ENCODE measurements at places on chromosomes 6 and 20.

- no peak for DNase-seq
These were observed 70.2 kb upstream of the TFB1M start for GRCh38 chr6:155384321-155384952.

DNA sequence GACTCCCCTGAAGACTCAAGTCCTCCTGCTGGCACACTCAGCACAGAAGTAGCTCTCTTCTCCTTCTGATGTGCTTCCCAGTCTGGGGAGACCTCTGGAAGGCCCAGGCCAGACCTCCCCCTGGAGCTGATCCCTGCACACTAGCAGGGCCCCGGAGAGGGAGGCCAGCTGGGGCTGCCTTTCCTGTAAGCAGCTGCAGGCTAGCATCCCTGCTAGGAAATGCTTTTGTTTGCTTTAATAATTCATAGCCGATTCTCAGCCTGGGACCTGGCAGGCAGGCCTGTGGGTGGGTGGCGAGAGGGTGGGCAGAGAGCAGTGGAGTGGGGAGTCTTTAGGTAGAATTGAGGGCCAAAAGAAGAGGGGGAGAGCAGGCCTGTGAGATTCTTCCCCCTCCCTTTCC lies 5.2 kb downstream of the EBF4 start:
- no peak for DNase-seq

DNA sequence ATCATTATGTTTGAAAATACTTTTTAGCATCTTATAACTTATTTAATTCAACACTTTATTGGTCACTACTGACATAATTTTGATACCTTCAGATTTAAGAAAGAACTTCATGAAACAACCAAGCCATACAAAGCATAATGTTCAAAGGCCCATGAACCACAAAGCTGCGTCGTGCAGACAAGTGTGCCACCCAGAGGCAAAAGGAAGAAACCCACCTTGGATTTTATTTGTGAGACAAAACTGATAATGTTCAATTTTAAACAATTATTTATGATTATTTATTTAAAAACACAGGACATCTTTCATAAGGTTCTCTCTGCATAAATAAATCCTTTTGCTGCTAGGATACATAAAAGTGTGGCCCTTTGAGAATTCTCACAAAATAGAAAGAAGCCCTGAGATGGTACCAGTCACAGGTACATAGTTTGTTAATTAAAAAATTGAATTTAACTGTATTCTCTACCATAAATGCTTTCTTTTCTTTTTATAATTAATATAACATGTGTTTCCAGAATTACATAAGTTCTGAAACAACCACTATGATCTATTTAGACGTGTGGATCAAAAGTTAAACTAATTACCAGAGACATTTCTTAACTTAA lies 143.7 kb downstream of the RALGAPA2 start:
- DNase-seq: peak; percentile 39

DNA sequence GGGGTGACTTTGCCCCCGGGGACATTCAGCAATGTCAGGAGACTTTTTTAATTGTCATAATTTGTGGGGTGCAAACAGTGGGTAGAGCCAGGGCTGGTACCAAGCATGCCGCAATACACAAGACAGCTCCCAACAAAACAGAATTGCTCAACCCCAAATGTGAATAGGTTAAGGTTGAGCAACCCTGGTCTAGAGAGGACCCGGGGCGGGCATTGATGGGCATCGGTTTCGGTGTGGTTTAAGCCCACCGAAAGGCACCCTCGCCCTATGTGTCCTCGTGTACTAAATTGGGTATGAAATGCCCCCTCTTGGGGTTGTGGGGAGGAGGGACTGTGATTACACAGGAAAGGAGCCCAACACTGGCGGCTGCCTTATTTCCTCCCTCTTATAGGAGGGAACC lies 36.0 kb downstream of the KIAA1755 start:
- no peak for DNase-seq

GRCh38 chr6:161584621-161585340 lies 310.9 kb upstream of the AGPAT4 start:
- no peak for DNase-seq

DNA sequence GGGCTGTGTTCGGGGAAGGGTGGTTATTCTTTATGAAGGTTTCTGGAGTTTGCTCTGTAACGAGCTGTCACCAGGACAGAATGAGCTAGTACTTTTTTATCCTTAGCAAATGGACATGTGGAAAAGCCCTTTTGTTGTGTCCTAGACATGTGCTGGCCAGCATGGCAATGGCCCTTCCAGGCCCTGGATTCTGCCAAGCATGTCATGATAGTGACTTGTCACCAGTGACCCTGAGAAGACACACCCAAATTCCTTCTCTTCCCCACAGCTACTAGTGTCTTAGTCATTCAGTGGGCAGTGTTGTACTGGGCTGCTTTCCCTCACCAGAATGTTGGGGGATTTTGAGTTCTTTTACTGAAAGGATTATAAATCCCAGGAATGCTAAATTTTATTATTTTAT lies 74.0 kb upstream of the XRN2 start:
- DNase-seq: peak; percentile 22

DNA sequence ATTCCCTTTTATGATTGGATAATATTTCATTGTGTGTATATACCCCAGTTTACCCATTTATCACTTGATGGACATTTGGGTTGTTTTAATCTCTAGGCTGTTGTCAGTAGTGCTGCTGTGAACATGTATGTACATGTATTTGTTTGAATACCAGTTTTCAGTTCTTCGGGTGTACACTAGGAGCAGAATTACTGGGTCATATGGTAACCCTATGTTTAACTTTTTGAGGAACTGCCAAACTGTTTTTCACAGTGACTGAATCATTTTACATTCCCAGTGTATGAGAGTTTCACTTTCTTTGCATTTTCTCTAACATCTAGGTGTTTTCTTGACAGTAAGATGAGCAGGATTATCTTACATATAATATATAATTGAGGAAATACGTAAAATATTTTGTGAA lies 44.7 kb upstream of the ADIG start:
- DNase-seq: peak; percentile 2

GRCh38 chr6:48084201-48084600 lies 26.8 kb downstream of the PTCHD4 start:
- DNase-seq: no peak

GRCh38 chr6:91240878-91241603 lies 654.2 kb upstream of the MAP3K7 start:
- no peak for DNase-seq

DNA sequence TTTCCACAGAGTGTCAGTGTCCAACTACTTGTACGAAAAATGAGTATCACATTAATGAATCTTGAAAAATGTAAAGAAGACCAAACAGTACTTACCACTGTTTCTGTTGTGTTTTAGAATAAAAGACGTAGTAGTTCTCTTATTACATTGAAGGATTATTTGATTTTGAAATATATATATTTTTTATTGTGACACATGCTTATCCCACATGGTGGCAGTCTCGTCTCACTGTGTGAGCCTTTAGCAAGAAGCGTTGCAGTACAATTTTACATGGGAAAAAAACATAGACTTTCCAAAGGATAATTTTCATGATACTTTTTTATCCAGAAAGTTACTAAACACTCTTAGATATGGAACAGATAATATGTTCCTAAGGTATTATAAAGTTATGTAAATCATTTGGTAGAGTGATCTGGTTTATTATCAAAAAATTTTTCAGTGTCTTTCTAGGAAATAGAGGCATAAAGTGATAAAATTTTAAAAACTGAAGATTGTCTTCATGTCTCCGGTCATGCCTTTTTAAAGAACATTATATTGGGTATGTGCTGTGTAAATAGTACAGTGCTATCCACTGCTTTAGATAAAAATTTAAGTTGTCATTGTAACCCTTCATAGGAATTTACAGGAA lies 117.5 kb upstream of the SAMD5 start:
- peak; percentile 25 for DNase-seq

DNA sequence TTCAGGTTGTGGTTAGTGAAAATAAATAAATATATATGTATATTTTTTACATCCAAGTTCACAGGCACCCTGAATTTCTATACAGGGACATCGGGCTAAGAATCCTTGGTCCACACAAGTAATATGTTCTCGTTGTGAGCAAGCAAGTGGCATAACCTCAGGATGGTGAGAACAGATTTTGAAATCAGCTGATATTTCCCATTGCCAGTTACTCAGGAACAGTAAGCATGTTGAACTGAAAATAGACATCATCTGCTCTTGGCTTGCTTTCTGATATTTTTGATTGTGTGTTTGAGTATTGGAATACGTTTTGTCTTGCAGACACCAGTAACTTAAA lies 87.7 kb downstream of the TRMT6 start:
- DNase-seq: no peak

GRCh38 chr20:4141291-4142240 lies 126.2 kb upstream of the RNF24 start:
- no peak for DNase-seq

DNA sequence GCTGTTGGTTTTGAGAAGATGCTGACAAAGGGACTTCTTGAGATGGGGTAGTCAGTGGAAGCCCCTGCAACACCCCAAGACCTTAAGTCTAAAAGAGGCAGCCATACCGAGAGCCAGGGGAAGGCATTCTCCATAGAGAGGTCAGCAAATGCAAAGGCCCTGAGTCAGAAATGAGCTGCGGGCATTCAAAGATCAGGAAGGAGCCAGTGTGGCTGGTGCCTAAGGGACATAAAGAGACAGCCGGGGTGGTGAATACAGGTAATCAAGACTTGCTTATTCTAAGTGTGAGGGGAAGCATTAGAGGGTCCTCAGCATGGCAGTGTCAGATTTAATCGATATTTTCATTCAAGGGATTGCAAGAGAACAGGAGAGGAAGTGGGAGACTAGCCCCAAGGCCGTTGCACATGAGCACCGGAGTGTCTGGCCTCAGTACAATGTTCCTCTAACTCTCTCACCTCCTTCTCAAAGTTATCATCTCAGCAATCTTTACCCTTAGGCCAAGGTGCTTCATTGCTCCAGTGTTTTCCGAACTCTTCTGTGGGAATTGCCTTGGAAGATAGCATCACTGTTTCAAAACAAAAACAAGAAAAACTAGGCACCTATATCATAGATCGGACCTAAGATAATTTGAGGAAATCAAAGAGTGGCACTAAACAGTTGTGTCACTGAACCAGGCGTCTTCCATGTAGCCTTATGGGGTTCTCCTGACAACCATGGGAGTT lies 173.2 kb downstream of the DOK5 start:
- DNase-seq: no peak

- DNase-seq: no peak
These were observed 2.5 kb upstream of the STX7 start for GRCh38 chr6:132515386-132515785.

DNA sequence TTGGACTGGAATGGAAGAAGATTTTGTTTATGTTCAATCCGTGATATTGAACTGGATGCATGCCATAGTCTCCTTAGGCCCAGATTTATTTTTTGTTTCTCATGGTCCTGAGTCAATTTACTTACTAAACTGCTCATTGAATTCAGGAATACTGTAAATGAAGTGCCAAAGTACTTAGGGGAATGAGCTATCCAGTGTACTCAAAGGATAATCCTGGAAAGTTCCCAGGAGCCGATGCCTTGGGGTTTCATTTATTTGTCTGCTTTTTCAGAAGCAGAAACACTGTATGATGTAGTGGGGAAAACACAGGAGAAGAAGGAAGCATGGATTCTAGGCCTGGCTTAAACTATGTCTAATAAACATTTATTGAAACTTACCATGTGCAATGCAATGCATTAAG lies 56.1 kb upstream of the THEMIS start:
- DNase-seq: no peak

DNA sequence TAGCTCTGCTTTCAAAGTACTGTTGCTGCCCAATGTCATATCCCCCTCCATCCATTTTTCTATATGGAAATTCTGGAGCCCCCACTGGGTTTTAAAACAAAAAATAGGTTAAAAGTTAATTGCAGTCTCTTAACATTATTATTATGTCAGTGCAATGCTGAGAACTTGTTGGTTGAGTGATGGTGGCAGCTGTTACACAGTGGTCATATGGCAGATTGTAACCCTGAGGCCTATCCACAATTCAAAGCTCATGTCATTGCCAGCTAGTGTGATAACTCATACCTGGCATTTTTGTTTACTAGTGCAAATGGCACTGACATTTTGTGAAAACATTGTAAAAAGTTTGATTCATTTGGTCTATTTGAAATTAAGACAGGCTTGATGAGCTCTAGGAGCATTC lies 305.7 kb upstream of the FLRT3 start:
- DNase-seq: no peak

GRCh38 chr6:111358454-111358853 lies 124.6 kb downstream of the REV3L start:
- no peak for DNase-seq

DNA sequence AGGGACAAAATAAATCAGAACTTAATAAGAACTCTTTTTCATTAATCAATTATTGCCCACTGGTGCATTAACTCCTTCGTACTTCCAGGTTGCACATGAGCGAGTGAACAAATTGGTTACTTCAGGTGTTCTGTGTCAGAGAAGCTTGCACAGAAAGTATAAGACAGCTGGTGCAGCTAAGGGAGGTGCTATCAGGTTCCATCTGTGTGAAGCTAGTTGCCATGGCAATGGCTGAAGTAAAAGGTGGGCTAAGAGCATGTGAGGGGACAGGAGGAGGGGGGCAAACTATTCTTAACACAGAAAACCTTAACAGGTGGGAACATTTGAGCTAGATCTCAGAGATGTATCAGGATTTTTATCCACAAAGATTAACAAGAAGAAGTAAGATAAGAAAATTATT lies 81.6 kb downstream of the MANEA start:
- DNase-seq: no peak

DNA sequence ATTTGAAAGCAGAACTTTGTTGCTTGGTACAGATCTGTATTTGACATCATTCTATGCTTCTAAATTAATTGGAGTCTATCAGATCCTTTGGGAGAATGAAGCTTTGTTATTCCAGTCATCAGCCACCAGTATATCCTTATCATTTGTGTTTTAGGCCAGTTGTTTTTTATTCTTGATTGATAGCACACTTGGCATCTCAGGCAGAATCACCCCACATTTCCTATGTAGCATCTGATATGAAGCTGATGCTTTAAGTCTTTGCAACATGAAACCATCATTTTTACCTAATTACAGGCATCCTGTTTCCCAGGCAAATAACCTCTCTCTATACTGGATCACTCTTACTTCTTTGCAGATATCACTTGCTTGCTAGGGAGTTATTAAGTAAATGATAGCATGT lies 20.7 kb upstream of the RNGTT start:
- DNase-seq: no peak

DNA sequence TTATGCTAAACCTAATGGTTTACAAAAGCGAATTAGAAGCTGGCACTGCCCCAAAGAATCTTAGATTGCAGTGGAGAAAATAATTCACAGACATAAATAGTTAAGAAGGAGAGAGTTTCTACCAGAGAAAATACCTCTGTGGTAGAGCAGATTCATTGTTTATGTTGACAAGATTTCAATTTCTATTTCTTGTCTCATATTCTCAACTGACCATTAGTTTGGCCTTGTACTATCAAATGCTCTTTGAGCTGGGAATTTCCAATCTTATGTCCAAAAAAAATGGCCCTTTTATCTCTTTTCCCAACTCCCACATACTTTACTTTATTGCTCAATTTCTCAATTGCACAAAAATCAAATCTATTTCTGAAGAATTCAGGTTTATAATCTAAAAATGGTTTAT lies 804.1 kb upstream of the CITED2 start:
- DNase-seq: peak; percentile 79

All from fibroblast of gingiva (primary cell).